ENCODE measurements at places on chromosomes 7 and 10.
A peak's percentile ranks its signal among the peaks of the same experiment; 100 is the strongest.

DNA sequence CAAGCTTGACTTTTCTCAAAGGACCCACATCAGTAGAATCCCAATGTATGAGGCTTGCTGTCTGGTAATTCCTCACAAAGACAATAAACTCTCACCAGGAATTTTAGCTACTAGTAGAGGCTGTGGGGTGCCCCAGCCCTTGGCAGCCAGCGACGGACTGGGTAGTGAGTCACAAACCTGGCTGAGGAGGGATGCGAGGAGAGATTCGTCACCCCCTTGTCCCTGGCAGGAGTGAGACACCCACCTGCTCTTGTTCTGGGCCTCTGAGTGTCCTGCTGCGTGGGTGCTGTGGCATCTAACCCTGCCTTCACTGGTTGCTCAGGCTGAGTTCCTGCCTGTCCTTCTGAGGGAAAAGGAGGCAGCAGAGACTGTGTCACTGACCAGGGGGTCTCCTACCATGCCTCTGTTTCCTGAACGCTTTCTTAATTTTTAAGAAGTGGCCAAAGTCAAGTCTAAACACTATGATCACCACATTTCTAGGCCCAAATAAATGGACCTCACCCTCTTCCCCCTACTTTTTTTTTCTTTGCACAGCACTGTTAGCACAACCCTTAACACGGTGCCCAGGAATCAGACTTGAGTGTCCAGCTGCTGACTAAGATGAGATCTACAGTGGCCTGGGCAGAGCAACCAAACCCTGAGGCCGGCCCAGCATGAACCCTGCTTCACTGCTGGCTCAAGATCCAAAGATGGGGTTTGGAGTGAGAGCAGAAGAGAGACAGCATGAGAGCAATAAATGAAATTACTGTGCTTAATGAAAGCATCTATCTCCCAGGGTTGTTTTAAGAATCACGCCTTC, 146.4 kb downstream of the ANLN start:
- DNase-seq, result no peak

DNA sequence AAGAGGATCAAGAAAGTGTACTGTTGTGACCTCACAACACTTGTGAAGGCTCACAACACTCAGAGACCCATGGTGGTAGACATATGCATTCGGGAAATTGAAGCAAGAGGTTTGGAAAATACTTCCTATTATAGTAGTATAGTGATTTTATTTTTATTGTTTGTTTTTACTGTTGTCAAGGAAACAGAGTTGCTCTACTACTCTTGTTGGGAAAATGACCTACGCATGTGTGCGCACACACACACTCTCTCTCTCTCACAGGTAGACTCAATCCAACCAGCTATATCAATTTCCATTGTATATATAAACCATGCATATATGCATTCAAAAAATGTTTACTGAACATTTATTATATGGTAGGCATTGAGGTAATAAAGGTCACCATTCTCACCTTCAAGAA, 63.7 kb upstream of the PRR15 start:
- no peak for DNase-seq

- DNase-seq, result no peak
Observed at GRCh38 chr10:132259702-132260482, 47.9 kb downstream of the STK32C start.

DNA sequence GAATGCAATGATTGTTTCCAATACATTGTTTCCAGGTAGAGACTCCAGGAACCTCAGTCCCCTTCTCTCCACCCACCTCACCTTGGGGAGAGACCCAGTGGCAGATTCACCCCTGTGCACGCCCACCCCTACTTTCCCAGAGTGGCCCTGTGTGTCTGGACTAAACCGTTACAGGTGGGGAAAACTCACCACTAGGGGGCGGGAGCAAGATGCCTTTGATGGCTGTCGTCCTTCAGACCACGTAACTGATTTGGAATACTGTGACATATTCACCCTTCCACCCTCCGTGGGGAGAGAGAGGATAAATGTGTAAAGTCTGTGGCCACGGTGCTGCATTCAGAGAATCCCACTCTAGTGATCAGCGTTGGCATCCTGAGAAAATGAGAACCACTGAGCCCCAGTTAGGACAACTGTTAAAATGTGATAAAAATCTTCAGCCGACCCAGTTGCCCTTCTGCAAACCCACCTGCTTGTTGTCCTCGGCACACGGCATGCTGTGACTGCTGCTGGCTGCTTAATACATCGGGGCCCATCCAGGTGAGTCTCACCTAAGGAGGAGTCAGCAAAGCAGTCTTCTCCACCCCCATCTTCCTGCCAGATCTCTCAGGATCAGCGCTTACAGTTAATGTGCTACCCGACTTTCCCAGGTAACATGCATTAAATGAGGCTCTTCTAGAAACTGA, 41.5 kb upstream of the NMT2 start:
- DNase-seq, result peak; percentile 77

DNA sequence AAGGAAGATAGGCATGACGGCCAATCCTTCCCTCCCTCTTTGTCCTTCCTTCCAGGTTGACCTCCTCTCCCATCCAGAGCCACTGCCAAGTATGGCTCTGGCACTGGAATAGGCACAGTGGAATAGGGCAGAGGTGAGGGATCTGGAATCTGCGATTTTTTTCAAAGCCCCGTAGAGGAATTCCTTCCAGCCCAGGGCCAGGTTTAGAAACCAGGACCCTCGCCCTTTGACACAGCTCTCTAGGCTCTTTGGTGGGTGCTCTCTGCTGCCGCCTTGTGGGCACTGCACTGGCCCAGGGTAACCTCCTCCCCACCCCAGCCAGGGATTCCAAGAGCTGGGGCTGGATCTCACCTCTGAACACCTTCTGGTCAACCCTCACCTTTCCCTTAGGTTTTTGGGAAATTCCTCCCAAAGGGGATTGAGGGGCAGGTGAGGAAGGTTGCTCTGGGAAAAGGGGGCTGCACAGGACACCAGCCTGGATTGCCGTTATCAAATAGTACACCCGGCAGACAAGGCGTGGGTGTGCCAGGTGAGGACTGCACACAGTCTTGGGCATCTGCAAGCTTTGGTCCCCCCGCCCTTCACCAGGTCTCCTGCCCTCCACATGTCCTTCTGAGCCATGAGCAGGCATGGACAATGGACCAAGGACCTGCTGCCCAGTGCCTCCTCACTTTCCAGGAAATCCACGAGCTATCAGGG, 22.8 kb downstream of the C10orf105 start:
- peak; percentile 26 for DNase-seq

- DNase-seq, result no peak
Observed at GRCh38 chr7:7706101-7706511, 12.3 kb downstream of the RPA3 start.

Measured in Jurkat, Clone E6-1 (cell line).